Head of caudate nucleus (tissue), 42 donors: ENCODE measurements at places on chromosomes 2 and 18.

- no peak for DNase-seq
Measured at GRCh38 chr2:56444339-56444738, 260.5 kb downstream of the CCDC85A start.

DNA sequence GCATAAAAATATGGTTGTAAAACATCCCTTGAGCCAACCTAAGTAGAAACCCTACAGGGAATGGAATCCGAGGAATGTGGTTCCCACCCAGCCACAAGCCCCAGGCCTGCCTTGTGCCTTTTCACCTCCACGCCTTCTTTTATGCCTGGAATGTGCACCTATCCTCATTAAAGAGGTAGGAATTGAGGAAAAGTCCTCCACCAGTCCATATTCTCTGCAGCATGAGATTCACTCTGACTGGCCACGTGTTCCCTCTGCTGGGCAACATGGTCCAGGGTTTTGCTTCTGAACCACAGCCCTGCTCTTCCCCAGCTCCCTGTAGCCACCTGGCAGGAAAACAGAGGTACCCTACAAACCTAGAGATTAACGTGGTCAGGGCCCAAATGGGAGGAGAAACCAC, 787.9 kb upstream of the RAB6C start:
- no peak for DNase-seq

- no peak for DNase-seq
Measured at GRCh38 chr18:57149531-57149930, 2.6 kb downstream of the BOD1L2 start.

DNA sequence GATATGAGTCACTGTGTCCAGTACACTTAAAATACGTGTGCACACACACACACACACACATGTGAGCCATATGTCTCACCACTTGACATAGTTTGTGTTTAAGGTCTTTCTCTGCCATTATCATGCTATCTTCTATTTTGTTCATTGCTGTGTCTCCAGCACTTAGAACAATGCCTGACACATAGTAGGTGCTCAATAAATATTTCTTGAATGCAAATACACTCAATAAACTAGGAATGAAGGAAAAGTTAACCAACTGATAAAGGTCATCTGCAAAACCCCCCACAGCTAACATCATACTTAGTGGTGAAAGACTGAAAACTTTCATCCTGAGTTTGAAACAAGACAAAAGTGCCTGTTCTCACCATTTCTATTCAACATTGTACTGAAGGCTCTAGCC, 4.4 kb downstream of the MOCOS start:
- DNase-seq, result no peak

GRCh38 chr2:52107124-52107523, 1075.2 kb upstream of the NRXN1 start:
- no peak for DNase-seq

DNA sequence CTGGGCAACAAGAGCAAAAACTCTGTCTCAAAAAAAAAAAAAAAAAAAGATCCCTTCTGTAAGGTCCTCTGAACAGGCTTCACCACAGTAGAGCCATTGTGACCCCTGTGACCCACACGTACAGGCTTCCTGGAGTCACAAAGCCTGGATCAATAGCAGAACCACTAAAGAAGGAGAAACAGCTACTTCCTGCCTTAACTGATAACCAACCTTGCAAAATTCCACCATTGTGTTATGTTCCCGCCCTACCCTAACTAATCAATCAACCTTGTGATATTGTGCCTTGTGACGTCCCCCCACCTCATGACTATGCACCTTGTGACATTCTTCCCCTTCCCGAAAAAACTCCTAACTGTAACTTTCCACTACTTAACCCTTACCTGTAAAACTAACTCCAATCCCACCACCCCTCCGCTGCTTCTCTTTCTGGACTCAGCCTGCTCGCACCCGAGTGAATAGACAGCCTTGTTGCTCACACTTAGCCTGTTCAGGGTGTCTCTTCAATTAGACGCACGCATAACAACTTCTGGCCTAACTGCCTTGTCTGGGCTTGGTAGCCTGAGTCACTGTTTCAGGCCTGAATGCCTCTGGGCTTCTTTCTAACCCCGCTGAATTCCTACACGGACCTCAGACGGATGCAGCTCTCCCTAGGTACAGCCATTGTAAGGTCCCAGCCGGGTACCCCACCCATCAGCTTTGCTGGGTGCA, 13.9 kb downstream of the SCYGR8 start:
- DNase-seq, result no peak

DNA sequence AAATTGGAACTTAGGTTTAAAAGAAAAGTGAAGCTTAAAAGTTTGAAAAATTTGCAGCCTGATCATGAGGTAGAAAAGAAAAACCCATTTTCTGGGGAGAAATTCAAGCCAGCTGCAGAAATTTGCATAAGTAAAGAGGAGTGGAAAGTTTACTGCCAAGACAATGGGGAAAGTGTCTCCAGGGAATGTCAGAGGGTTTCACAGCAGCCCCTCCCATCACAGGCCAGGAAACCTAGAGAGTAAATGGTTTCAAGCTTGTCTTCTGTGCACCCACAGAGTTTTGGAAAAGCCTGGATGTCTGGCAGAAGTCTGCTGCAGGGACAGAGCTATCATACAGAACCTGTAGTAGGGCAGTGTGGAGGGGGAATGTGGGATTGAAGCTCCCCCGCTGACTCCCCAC, 254.0 kb upstream of the FSIP2 start:
- DNase-seq, result no peak

GRCh38 chr2:42970151-42970550, 177.8 kb upstream of the HAAO start:
- no peak for DNase-seq

DNA sequence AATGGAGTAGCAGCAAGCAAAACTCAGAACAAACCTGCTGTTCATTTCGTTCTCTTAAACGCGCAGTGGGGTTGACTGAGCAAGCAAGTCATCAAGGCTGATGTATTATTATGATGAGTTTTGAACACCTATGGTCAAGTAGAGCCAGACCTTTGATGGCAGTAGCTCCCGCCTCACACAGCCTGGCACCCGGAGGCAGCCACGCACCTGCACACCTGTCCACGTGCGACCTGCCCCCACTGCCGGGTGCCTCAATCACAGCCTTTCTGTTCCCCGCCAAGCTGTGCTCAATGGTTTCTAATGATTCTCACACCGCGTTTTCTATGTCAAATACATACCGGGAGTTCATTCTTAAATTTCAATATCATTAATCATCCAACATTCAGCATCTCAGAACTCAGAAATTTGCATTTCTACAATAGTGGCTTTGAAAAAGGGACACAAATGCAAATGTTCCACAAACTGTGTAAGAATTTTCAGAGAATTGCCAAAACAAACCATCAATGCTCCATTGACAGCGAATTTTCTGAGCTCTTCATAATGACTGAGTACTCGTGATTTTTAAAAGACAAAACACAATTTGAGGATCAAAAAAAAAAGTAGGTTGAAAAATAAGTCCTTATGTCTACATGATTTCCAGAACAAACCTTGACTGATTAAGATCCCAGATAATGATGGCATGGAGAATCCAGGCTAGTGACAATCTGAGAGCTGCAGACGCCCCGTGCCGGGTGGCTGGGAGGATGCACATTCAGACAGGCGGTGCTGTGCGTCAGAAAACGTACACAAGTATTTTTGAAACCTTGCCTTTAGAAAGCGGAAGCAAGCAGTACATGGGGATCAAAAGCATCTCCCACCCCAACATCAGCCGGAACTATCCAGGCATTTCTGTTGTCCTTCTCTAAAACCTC, 56.6 kb downstream of the HDAC4 start:
- DNase-seq, result no peak

GRCh38 chr2:203689426-203690116, 16.9 kb upstream of the CD28 start:
- no peak for DNase-seq

DNA sequence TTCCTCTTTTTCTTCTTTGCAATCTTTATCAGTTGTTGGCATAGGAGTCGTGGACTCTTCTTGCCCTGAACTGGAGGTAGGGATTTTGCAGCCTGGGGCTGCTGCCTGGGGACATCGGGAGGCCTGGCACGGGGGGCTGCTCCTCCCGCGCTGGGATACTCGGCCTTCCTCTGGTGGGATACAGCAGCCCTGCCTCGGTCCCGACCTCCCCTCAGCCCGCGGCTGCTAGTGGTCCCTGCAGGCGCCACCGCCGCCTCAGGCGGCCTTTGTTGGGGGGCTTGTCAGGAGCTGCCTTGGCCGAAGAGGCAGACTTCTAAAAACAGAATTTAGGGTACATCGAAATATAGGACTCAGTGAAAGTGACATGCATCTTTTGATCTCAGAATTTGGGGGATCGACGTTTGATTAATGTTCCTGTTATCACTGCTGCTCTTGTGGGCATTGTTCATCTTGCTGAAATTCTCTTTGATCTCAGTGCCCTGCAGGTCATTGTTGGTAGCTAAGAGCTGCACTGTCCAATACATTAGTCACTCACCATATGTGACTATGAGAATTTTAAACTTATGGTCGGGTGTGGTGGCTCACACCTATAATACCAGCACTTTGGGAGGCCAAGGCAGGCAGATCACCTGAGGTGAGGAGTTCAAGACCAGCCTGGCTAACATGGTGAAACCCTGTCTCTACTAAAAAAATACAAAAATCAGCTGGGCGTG, 16.3 kb downstream of the POLR2D start:
- DNase-seq, result no peak

DNA sequence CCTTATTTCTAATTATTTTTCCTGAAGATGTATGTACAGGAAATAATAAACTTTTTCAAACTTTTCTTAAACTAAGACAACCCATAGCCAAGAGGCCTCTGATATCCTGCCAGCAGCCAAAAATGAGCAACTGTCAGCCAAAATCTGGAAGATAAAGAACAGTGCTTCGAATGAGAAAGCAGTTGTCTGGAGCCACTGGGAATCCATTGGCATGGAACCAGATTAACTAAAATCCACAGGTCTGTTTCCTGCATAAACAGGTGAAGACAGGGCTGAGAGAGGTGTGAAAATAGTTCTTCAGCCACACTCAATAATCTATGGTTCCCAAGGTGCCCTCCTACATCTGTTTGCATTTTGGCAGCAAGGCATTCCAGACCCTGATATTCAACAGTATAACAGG, 1076.7 kb upstream of the PIK3C3 start:
- no peak for DNase-seq

DNA sequence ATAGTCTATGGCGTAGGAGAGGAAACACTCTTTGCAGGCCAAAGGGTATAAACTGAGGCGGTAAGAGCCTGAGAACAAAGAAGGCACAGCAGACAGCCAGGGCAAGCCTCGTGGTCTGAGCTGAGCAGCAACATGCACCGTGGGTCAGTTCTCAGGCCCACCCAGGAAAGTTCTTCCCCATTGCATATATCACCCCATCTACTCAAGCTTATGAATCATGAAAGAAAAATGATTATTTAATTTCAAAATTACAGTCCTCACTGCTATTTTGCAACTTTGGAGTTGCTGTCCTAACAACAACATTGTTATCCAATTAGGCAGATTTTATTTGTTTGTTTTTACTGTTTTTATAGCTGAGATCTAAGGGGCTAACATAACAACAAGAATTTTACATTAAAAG, 54.7 kb upstream of the RIOK3 start:
- no peak for DNase-seq

- DNase-seq, result no peak
Measured at GRCh38 chr18:73679941-73680712, 467.5 kb downstream of the FBXO15 start.

DNA sequence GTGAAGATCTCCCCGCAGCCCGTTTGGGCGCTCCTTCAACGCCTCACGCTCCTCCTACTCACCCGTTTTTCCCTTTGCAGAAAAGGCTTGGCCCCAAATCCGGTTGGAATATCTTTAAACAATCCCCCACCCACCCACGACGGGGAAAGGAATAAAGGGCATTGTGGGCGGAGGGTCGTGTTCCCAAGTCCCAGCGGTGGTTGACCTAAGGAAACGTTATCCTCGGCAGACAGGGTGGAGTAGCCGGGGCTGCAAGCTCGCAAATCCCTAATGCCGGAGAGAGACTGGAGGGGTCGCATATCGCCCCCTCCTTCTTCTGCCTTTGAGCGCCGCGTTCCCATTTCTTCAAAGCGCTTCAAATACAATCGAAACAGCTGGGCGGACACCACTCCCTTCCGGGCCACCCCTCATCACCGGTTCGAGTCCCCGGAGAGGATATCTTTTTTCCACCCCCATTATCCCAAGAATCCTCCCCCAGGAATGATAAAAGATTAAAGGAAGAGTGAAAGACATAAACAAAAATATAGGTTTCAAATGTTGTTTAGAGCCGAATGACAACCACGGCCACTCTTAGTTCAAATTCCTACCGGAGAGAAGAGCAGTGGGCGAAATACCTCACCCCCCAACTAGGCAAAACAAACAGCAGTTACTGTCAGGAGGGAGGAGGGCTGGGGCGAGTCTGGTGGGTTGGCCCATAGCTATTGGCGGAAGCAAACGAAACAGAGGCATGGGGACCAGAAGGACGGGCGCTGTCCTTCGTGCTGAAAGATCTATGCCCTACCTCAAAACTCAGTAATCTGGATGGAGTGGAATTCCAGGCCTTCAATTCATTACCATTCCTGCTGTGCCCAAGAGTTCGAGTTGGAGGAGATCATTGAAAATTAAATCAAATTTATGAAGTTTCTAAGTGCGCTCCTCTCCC, 2.8 kb upstream of the GAD1 start:
- no peak for DNase-seq

DNA sequence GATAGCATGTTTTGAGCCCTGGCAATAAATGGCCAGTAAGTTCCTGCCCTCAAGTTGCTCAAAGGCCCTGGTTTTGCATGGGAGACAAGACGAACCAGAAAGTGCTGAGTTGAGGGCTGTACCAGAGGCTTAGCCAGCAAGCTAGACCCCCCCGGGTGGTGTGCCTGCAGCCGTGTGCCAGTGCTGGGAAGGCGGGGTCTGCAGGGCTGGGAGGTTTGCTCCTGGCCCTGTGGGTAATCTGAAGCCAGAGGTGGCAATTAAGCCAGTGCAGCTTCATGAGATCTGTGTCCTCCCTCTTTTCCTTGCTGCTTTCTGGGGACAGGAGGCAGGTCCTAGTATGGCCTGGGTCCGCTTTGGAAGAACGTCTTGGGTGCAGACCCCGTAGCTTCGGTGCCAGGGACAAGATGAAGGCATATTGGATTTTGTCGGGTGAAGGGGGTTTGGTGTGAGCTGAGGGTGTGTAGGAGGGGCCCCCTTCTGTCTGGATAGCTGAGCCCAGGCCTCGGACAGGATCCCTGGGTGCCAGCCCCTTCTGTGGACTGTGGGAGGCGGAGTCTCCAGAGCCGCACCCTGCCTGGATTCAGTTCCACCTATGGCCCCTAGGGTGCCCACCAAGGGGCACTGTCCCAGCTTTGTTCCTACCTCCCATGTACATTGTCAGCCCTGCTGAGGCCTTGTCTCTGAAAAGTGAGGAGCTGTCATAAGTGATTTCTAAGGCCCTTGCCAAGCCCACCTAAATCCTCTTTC, 15.6 kb downstream of the ATOH8 start:
- no peak for DNase-seq

GRCh38 chr18:8151181-8151580, 458.1 kb upstream of the RAB12 start:
- no peak for DNase-seq

- no peak for DNase-seq
Measured at GRCh38 chr2:182906454-182906853, 40.0 kb upstream of the FRZB start.

- DNase-seq, result no peak
Measured at GRCh38 chr2:15756882-15757819, 165.5 kb downstream of the DDX1 start.

GRCh38 chr2:878245-878930, 72.3 kb upstream of the SNTG2 start:
- no peak for DNase-seq
